Smooth muscle cell of trachea (primary cell): ENCODE measurements at places on chromosomes 1 and 21. TPM values are rescaled to one million over a fixed set of nuclear protein-coding genes. Genes with fewer than 3 reads are reported as not detected.

The PCP4L1 gene
- not detected in 2 replicates for total RNA-seq

The PLD5 gene
- total RNA-seq: 0.15 TPM in 1 of 2 replicates, not detected in the other

The USH2A gene
- under 0.01 TPM in 1 of 2 replicates, not detected in the other for total RNA-seq

The TPTE gene
- total RNA-seq: not detected in 2 replicates

The HRNR gene
- not detected in 2 replicates for total RNA-seq

The MAN1C1 gene
- total RNA-seq: 4.7 and 12.1 TPM in 2 replicates

The SH2D1B gene
- not detected in 2 replicates for total RNA-seq

The ZNF683 gene
- total RNA-seq: not detected in 2 replicates

The IFI44L gene
- 7.6 and 9.0 TPM in 2 replicates for total RNA-seq

The ADAMTS4 gene
- total RNA-seq: 2.3 and 3.1 TPM in 2 replicates

The PRDM16 gene
- 1.5 and 4.8 TPM in 2 replicates for total RNA-seq

The CLDN17 gene
- not detected in 2 replicates for total RNA-seq
